Cortex of kidney (tissue), 1 donor: ENCODE measurements at places on chromosomes 4 and X.

GRCh38 chr4:159129814-159130550 lies 27.1 kb downstream of the RAPGEF2 start:
- no peak for DNase-seq

DNA sequence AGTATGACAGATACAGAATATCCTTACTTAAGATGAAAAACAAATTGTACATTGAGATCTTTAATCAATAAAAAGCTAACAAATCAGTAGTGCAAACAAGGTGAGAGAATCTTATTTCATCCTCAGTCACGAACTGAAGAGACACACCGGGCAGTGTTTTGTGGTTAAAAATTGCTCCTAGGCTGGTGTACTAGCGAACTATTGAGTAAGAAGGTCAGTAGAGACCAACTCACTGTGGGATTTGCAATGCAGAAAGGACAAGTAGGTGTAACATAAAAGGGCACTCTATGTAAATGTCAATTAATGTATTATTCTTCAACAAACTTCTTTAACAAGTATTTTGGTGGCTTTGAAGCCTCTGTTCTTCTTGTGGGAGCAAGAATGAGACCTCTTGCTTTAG lies 260.2 kb upstream of the PPARGC1A start:
- no peak for DNase-seq

- DNase-seq, result no peak
Measured at GRCh38 chr4:153067376-153067775, 131.3 kb downstream of the FHDC1 start.

DNA sequence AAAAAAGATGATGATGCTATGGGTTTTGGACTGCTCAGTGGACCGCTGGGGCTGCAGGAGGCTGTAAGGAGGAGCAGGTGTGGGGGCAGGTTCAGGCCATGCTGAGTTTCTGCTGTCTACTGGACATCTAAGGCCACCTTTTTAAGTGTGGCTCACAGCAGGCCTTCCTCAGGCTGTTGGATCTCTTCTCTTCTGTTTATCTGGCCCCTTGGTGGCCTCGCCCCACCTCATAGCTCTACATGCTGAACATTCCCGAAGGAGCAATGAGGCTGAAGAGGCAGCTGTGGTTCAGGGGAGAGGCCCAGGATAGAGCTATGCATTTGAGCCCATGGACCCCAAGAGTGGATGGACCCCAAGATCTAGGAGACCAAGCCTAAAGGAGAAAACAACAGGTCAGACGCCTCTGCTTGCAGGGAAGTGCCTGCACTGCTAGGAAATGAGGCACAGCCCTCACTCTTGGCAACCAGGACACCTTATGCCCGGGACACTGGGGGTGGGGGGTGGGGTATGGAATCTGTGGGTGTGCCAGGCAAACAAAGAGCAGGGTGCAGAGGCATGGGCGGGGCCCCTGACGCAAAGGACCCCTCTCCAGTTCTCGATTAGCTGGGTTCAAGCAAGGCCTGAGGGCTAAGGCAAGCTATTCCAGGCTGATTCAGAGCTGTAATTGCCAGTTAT lies 168.9 kb downstream of the BCOR start:
- DNase-seq, result no peak

GRCh38 chrX:131802836-131803626 lies 220.1 kb upstream of the STK26 start:
- DNase-seq, result no peak

DNA sequence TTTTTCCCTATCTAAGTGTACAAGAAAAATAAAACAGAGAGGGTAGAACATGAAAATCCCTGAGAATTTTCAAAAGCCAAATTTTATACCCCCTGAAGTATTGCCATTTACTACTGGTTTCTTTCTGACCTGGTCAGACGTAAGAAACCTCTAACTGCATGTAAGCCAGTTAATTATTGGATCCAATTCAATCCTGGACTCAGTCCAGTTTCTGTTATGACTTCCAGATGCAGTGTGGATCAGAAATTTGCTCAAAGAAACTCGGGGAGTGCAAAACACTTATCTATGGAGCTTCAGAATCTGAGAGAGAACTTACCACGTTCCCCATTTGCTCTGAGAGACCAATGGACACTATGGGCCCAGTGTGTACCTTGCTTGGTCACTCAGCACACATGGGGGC lies 383.5 kb downstream of the KLHL4 start:
- no peak for DNase-seq

DNA sequence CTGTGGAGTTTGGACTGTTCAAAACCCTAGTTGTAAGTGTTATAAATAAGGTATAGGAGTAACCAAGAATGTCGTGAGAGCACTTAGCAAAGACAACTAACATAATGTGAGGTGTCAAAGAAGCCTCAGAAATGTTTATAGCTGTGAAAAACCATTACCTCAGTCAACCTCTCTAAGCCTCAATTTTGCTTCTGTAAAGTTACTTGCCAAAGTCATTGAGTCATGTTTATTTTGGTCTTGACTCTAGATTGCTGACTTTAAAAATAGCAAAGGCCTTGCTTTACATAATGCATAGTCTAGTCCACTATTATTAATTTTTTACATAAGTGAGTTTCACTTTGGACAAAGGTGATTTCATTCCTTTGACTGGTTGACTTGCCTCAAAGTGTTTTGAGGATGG lies 257.6 kb upstream of the CXXC4 start:
- DNase-seq, result no peak

GRCh38 chr4:153122855-153123254 lies 81.4 kb upstream of the TRIM2 start:
- no peak for DNase-seq

GRCh38 chr4:28369499-28369898 lies 1508.9 kb downstream of the STIM2 start:
- no peak for DNase-seq

DNA sequence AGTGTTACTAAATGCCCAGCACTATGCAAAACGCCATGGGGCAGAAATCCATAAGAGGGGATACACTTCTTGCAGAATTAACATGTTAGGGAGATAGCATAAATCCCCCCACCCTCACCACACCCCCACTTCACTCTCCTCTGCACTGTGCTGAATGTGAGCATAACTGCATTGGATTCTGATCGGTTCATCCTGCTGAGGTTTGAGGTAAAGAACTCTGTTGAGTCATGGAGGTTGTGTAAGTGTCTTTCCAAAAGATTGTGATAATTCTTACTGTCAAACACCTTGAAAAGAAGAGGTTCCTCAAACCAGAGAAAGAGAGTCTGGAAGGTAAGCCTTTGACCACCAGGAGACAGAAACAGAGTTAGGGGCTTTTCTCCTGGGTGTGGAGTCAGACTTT lies 43.6 kb downstream of the RBM47 start:
- no peak for DNase-seq

- DNase-seq, result no peak
Measured at GRCh38 chr4:71231129-71232055, 107.4 kb upstream of the SLC4A4 start.

GRCh38 chr4:147847751-147848590 lies 116.1 kb downstream of the ARHGAP10 start:
- DNase-seq, result no peak

DNA sequence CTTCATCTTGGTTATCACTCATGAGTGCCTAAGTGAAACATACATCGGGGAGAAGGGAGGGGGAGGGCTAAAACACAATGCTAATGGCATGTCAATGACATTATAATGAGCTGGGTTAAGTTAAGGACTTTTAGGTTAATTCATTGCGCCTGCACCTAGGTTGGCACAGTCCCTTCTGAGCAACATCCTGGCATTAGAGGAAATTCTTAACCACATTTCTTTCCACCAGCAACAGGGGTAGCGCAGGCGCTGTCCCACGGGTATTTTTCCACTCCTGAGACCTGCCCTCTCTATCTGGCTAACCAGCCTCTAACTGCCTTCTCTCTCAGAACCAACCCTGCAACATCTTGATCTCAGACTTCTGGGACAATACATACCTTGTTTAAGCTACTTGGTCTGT lies 39.0 kb upstream of the PROM1 start:
- DNase-seq, result no peak

- DNase-seq, result no peak
Measured at GRCh38 chr4:14906805-14907204, 95.5 kb upstream of the CPEB2 start.

DNA sequence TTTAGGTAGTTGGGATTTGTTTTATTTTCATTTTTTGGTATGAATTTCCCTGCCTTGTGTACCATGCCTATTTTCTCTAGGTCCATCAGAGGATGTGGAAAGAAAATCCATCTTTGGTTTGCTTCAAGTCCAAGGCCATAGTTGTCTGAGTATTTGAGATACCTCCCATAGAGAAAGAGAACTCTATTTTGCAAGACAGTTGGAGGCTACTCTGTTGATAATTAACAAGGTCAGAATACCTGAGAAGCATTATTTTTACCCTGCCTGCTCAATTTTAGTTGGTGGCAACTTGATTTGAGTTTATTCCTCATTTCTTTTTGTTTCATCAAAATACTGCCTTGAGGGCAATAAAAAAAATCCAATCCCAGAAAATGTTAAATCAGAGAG lies 30.8 kb downstream of the BMP3 start:
- DNase-seq, result no peak

DNA sequence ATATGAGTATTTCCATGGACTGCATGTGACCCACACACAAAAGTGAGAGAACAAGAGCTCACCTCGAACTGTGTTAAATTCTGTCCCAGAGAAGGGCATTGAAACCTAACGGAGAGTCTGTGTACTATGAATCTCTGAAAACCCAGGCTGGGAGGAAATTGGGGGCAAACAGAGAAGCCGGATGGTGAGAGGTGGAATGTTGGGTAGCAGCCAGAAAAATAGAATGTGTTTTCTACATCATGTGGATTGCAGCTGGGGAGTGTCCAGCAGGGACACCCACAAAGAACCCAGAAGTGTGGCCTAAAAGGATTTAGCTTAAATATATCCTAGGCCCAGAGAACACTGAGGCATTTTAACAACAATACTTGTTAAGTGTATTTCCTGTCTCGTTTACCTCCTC lies 38.6 kb downstream of the MND1 start:
- no peak for DNase-seq

GRCh38 chrX:120463241-120463640 lies 5.9 kb downstream of the LAMP2 start:
- no peak for DNase-seq

DNA sequence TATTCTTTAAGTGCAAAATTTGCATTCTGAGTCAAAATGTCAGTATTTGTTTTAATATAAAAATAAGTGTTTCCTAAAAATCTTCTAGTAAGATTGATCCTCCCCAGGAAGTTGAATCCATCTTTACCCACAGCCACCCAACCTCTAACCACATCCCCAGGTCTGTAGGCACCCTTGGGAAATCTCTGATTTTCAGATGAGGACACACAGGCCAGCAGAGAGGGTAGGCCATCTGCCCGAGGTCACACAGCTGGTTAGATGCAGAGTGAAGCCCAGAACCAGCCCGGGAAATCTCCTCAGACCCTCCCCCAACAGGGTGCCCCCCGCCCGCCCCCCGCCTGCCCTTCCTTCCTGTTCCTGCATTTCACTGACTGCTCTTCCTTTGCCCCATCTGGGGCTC lies 277.5 kb downstream of the FBXW7 start:
- DNase-seq, result no peak

- DNase-seq, result no peak
Measured at GRCh38 chr4:181138116-181138515, 1105.1 kb upstream of the TENM3 start.

DNA sequence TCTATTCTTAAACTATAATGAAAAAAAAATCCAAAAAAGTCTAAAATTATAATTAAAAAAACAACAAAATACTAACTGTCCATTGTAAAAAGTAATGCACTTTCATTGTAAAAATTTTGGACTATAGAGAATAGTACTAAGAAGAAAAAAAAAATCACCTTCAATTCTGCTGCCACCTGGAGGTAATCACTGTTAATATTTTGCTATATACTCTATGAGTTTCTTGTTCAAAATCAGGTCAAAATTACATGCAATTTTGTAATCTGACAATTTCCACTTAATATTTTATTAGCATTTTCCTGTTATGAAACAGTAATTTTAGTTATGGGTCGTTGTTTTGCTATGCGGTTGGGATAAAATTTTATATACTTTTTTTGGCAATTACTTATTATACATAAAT lies 62.0 kb downstream of the HTT start:
- DNase-seq, result no peak

DNA sequence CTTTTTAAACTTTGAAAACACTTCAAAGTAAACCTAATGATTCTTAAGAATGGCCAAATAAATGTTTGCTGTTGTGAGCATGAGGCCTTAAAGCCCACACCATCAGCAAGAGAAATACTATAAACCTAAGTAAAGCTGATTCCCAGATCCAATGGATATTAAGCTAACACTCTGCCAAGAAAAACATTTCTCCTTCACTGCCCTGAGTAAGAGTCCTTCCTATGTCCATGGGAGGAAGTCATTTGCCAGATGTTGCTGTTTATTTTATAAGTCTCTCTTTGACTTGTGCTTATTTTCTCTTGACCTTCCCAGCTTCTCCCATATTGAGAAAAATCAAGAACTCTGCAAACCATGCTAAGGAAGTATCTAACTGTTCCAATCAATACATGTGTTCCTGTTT lies 154.3 kb upstream of the EDNRA start:
- no peak for DNase-seq

- DNase-seq, result no peak
Measured at GRCh38 chr4:6633091-6633906, 7.2 kb upstream of the MRFAP1 start.

GRCh38 chr4:186939226-186939625 lies 215.6 kb upstream of the FAT1 start:
- no peak for DNase-seq

GRCh38 chr4:113758372-113758771 lies 3.2 kb downstream of the CAMK2D start:
- no peak for DNase-seq

DNA sequence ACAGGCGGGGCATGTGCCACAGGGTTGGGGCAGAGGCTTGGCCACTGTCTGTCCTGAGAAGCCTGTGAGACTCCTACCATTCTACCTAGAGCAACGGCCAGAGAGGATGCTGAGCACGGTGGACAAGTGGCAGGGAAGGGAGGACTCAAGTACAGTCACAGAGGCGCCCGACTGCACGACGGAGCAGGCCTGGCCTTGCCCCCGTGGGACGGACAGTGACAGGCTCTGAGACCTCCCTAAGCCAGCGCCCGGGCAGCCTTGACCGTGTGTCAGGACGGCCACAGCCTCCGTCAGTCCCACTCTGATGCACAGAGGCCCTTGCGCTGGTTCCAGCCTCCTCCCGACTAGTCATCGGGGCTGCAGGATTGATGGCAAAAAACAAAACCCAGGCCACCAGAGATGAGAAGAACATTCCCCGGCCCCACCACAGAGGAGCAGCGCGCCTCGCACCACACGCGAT lies 36.7 kb upstream of the MXD4 start:
- DNase-seq, result no peak

DNA sequence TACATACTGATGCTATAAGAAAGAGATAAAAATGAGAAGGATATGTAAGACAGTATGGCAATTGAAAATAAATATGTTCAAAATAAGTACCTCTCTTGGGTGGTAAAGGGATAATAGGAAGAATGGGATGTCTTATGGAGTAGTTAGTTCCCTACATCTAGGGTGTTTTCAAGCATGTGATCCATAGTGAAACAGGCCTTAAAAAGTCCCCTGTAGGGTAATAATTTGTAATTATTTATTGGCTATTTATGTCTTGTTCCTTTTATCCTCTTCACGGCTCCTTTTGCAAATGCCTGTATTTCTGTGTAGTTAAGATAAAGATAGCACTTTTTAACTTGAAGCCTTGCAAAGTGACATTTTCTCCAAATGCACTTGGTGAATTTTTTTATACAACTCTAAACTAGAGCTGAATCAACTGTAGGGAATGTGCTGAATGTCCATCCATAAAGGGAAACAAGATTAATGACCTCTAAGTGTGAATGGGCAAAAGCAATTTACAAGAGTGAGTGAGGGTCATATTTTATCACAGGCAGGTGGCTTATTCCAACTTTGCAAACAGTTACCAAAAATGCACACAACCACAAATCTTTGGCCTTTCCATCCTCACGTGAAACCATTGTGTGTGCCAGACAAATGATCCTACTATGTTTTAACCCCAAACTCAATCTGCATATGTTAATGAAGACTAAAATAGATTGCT lies 299.0 kb downstream of the KCNIP4 start:
- no peak for DNase-seq
